AG08395 (cell line): ENCODE measurements at places on chromosomes 1 and 21.

- DNase-seq: no peak
Measured at GRCh38 chr1:230939806-230940489, 38.7 kb downstream of the TTC13 start.

GRCh38 chr1:117346206-117346928 is 20.9 kb upstream of the MAN1A2 start:
- peak; percentile 14 for DNase-seq

DNA sequence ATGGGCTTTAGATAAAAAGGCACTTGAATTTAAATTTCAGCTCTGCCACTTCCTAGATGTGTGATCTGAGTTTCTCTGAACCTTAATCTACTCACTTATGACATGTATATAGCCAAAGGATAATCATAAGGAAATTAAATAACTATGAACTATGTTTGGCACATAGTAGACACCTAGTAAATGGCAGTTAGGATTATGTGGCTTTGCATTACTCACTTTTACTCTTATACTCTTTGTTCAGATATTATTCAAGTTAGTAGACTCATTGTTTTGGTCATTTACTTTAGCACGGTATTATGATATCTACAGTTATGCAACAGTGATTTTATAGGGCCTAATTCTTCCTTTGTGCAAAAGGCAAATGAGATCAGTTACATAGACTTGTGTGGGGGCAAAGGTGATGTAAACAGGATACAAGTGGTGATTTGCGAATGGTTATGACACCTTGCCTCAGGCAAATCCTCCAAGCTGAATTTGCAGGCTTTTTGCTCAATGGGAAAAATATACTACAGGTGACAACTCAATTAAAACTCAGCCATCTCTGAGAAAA is 297.2 kb upstream of the PBX1 start:
- DNase-seq: no peak

DNA sequence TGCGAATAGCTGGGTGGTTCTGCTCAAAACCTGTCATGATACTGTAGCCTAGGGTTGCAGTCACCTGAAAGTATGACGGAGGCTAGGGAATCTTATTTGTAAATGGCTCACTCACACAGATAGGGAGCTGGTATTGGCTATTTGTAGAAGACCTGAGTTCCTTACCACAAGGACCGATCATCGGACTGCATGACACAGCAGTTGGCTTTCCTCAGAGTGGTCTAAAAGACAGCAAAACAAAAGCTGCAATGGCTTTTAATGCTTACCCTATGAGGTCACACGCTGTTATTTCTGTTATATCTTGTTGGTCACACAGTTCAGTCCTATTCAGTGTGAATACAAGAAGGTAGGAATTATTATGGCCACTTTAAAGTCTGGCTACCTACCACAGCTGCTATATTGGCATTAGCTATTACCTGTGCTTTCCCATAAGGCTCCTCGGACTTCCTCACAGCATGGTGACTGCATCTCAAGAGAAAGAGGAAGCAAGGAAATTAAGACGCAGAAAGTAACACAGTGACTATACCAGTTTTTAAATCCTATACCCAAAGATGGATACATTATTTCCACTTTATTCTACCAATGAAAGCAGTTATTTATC is 68.4 kb upstream of the LRRC7 start:
- DNase-seq: no peak

DNA sequence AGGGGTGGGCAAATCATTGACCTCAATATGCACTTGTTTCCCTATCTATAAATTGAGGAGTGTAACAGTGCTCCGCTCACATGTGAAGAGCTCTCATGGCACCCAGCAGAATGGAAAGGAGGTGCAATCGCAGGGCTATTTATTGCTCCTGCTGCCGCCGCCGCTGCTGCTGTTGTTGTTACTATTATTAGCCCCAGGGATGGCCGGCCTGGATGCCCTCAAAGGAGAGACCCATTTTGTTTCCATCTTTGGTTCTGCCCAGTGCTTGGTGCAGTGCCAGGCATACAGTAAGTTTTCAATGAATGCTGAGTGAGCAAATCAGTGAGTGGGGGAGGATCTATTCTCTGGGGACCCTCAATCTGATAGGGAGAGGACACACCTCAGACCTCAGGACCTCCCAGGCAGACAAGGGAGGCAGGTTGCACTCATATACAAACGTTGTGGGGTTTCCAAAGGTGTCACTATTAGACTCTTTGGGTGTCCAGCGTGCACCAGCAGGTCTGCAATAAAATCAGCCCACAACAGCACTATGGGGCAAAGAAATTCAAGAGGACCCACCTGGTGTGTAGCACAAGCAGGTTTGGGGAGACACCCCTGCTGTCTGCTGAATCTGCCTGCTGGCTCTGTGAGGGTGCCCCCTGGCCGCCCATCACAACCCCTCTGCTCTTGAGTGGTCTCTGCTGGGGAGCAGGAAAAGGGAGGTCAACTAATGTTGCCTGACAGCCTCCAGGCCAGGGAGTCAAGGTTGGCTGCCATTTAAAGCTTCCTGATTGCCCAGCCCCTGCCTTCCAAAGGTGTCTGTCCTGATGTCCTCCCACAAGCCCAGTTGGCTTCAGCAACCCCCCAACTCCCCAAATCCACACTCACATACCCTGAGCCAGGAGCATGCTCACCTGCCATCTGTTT is 136.3 kb downstream of the ACTL8 start:
- DNase-seq: no peak

DNA sequence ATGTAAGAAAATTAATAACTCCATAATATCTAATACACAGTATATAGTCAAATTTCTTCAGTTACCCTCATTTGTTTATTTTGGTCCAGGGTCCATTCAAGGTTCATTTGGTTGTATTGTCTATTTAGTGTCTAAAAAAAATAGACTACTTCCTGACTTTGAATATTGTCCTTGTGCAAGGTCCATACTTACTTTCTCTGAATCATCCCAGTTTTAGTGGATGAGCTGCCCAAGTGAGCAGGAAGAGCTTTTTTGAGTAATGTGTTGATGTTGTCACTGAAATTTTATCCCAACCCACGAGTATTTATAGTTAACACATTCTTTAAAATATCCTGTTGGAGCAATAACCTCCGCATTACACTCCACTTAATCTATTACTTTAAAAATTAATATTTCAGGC is 45.6 kb upstream of the FASLG start:
- DNase-seq: no peak

DNA sequence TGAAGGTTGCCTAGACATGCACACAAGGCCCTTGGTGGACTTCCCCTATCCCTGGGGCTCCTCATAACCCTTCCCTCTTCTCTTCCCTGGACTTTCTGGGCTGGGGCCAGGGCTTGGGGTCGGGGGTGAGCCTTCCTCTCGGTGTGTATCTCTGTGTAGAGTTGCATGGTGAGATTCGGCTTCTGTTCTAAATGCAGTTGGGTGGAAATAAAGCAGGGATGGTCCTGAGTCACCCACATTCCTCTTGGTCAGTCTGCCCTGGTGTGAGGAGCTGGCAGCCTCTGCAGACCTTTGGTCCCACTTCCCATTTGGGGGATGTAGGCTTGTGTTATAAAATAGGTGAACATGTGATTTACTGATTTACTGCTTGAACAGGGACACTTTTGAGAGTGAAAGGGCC is 38.0 kb downstream of the ADARB1 start:
- DNase-seq: peak; percentile 61

DNA sequence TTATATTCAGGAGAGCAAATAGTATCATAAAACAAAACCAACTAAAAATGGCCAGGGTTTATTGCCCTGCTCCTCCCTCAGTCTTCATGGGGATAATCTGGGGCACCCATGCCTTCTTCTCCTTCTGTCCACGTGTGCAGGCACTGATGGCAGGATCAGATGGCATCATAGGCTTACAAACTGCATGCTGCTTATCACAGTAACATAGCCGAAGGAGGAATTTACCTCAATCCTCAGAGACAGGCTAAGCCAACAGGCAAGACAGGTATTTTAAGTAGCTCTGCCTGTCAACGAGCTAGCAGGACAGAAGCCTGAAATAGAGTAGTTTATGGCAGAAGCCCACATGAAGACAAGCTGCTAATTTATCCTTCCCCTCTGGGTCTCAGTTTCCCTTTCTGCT is 9.4 kb downstream of the LAMB3 start:
- DNase-seq: no peak

DNA sequence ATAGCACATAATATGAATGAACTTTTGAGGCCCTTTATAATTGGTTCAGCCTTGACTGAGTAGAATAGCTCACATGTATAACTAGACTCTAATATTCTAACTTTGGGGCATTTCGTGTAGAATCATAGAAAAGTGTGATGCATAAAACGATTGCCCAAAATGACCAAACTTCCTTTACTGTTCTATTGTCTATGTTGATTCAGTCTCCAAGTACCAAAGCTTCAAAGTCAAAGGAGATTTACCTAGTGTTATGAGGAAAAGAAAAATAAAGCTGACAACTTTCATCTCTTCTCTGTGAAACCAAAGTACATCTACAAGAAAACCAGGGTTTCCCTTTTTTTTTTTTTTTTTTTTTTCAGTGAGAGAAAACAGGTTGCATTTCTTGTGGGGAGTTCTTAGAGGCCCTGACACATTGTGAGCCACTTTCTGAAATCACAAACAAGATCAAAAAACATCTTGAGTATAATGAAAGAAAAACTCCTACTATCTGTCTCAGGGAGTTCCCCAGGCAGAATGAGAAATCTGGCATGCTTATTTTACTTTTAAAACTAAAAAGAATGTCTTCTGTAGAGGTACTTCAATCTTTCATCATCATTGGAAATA is 183.4 kb downstream of the TNFSF18 start:
- DNase-seq: no peak
